ENCODE measurements at places on chromosomes 2 and 18.

DNA sequence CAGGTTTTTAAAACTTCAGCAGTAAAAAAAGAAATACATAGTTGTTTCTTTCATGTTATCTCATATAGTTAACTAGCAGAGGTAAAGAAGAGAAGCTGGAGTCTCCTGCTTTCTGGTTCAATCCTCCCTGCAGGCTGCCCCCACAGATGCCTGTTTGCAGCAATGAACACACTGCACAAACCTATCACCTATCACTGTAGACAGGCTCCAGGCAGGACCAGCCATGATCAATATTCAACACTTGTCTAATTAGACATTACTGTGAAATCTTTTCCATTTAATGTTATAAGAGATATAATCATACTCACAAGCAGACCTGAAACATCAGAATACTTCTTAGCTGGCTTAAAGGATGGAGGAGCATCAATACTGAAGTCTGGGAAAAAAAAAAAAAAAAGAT is 19.8 kb downstream of the INO80C start:
- no peak for DNase-seq

- no peak for DNase-seq
Measured at GRCh38 chr18:58638441-58638840, 9.6 kb upstream of the ALPK2 start.

DNA sequence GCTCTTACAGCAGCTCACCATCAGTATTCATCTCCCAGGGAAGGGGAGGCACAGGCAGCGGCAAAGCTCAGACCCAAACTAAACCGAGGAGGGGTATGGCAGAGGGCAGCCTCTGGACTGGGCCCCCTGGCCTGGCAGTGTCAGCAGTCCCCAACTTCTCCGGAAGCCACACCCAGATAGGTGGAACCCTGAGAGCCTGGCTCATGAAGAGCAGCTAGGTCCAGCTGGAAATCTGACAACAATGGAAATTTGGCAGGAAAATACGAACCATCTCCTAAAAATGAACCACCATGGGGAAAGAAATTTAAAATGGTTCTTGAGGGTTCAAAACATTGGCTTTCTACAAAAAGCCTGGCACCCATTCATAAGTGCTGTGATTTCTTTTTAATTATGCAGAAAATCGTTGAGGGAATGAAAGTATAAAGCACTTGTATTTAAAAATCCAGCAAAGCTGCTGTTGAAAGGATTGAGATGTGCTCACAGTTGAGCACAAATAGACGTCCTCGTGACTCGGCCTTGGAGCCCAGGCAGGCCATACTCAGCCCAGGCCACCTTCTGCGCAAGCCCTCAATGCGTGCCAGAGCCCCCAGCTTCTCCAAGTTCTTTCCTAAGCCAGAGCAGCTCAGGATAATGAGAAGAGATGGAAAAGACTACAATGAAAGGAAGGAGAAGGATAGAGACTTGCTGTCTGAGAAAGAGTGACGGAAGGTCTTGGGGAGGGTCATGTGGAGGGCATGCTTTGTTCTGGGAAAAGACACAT is 93.0 kb downstream of the COL6A3 start:
- DNase-seq: no peak

GRCh38 chr2:29765721-29766120 is 155.7 kb downstream of the ALK start:
- DNase-seq: no peak

- DNase-seq: no peak
Measured at GRCh38 chr2:119678021-119678656, 862 bp upstream of the TMEM177 start.

GRCh38 chr2:237742191-237742590 is 56.4 kb upstream of the RBM44 start:
- no peak for DNase-seq

- no peak for DNase-seq
Measured at GRCh38 chr2:209431701-209432100, 7.9 kb downstream of the MAP2 start.

DNA sequence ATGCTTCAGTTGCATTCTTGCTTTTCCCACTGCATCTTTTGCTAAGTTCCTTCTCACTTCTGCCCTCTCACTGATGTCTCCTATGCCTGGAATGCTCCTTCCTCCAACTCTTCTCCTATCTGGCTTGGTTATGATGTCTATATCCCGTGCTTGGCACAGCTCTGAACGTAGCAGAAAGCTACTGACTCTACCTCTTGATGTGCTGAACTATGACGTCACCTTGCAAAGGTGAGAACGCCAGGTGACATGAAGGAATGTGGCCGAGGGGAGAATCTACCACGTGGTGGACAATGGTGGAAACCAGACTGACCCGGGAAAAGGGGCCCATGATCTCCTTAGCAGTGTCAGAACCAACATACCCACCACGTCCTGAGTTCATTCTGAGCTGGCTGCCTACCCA is 209.7 kb downstream of the SH3BP4 start:
- DNase-seq: no peak

DNA sequence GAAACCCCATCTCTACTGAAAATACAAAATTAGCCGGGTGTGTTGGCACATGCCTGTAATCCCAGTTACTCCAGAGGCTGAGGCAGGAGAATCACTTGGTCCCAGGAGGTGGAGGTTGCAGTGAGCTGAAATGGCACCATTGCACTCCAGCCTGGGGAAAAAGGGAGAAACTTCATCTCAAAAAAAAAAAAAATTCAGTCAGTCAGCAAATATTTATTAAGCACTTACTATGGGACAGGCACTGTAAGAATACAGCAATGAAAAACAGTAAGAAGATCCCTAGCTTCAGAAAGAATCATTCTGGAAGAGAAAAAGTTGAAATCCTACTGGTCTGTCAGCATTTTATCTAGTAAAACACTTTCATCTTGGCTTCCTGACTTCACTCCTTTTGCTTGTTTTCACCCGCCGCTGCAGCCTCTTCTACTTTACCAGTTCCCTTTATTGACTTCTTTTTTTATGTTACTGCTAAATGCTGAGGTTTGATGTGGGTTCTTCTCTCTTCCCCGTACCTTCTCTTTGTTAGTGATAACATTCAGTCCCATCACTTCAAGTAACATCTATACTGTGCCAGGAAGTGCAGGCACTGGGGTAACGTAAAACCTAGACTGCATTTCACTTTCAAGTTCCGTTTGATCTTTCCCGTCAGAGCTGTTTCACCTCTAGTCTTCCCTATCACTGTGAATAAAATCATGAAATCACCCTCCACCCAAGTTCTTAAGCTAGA is 10.8 kb upstream of the TAF4B start:
- DNase-seq: no peak

- no peak for DNase-seq
Measured at GRCh38 chr2:99700482-99701398, 210.9 kb upstream of the REV1 start.
